ENCODE measurements at places on chromosomes 2 and 18. TPM values are rescaled to one million over a fixed set of nuclear protein-coding genes. Genes with fewer than 3 reads are reported as not detected.

- no peaks in the 10 kb centered on the region for H3K4me1 ChIP-seq
- H3K27me3 ChIP-seq, result no peaks in the 10 kb centered on the region
- H3K36me3 ChIP-seq, result no peaks in the 10 kb centered on the region
- no peak for DNase-seq
These were observed 293.0 kb downstream of the KCNS3 start for GRCh38 chr2:18171191-18172139.

- no peaks in the 10 kb centered on the region for H3K4me1 ChIP-seq
- DNase-seq, result no peak
- no peaks in the 10 kb centered on the region for H3K27me3 ChIP-seq
- no peak overlapping the region for H3K4me3 ChIP-seq
- H3K27ac ChIP-seq, result no peak overlapping the region
- no peaks in the 10 kb centered on the region for H3K36me3 ChIP-seq
These were observed 250.2 kb upstream of the REG3G start for GRCh38 chr2:78775291-78775690.

DNA sequence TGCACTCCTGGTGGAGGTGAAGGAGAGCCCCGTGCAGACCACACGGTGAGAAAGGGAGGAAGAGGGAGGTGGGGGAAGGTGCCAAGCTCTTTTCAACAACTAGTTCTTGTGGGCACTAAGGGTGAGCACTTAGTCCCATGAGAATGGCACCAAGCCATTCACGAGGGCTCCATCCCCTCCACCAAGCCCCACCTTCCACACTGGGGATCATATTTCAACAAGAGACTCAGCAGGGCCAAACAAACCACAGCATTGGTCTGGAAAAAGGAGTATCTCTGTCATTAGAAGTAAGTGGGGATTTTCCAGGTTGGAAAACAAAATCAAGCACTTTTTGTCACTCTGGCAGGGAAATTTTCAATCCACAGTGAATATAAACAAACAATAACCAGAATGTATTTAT is 38.4 kb downstream of the ZAP70 start:
- no peak overlapping the region for H3K27ac ChIP-seq
- H3K36me3 ChIP-seq, result peaks cover 30% of the 10 kb centered on the region
- no peak overlapping the region for H3K4me3 ChIP-seq
- H3K27me3 ChIP-seq, result no peaks in the 10 kb centered on the region
- no peak for DNase-seq
- H3K4me1 ChIP-seq, result peaks cover 8% of the 10 kb centered on the region

TUBA3E gene
- not detected for polyA plus RNA-seq

Data from CD14-positive monocyte (primary cell).